G401 (cell line): ENCODE measurements at places on chromosomes 5 and 9. TPM values are rescaled to one million over a fixed set of nuclear protein-coding genes. Genes with fewer than 3 reads are reported as not detected.

DNA sequence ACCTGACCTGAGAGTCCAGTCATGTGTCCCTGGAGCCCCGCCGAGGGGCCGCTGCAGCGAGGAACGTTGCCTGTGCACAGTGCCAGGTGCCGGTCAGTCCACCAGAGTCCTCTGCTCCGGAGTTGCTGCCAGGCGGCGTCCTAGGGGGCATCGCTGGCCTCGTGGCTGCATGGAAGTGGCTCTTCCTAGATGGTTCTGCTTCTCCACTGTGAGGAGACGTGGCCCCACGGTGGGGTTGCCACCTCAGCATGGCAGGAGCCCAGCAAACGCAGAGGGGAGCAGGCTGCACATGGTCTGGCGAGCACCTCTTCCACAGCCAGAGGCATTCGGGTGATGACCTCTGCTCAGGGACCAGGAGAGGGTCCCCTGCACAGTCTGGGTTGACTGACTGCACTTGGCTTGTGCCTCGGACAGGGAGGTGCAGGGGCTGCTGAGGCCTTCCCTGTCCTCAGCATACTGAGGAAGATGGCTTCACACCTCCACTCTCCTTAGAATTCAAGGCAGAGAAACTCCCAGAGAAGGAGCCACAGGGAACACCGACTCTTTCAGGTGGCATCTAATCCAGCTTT lies 25.9 kb upstream of the POMT1 start:
- peak; percentile 45 for DNase-seq

GRCh38 chr5:514101-514485 lies 10.2 kb downstream of the SLC9A3 start:
- DNase-seq: no peak

- no peak for DNase-seq
These were observed 17.8 kb downstream of the MRPL36 start for GRCh38 chr5:1781726-1782384.

GRCh38 chr5:125410537-125411070 lies 664.2 kb upstream of the ZNF608 start:
- peak; percentile 62 for DNase-seq

DNA sequence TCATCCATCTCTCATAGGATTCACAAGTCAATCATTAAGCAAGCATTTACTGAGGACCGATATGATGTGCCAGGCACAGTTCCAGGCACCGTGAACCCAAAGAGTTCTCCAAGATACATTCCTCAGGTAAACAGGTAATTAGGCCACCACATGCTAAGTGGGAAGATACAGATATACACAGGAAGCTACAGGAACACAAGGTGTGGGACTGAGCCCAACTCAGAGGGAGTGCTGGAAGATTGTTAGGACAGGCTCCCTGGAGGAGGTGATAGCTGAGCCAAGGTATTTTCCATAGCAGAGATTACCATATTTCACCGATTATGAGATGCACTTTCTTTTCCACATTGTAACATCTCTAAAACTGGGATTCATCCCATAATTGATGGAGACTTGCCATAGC lies 31.4 kb upstream of the RAI14 start:
- DNase-seq: peak; percentile 95

DNA sequence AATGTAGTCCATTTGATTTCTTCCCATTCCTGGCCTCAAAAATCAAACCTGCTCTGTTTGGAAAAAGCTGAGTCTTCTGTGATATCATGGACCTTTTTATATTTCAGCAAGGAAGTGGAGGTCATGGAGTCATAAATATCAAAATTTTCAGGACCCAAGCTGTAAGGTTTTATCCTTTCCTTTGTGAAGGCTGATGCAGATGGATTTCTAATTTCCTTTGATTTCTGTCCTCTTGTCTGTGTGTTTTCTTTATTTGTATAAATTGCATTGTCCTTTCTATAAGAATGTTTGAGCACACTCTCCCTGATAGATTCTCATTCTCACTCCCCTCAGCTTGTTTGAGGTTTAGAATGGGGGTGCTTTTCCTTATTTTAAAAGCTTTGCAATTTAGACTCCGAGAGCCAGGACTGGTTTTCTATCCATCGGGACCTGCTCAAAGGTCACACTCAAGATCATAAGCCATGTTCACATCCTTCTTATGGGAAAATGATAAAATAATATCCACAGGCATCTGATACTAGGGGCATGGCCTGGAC lies 127.4 kb upstream of the TMEM161B start:
- DNase-seq: peak; percentile 57

DNA sequence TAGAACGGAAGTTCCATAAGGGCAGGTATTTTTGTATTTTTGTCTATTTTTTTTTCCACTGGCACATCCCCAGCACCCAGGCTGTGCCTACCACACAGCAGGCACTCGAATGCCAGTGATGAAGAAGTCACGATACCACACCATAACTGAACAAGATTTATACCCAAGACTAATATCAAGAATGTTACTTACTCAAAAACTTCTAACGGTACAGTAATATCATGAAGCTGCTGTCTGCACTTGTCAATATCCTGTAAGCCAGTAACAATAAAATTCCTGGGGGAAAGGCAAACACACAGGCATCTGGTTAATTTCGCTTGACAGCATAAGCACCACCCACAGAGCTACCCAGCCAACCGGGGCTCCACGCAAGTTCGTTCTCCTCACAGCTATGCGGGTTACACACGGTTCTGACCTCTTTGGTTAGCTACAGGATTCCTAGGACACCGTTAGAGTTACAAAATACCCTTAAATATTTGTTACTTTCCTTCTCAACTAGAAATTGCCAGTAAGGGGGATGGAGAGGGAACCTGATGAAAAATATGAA lies 1.3 kb downstream of the MED10 start:
- DNase-seq: no peak

DNA sequence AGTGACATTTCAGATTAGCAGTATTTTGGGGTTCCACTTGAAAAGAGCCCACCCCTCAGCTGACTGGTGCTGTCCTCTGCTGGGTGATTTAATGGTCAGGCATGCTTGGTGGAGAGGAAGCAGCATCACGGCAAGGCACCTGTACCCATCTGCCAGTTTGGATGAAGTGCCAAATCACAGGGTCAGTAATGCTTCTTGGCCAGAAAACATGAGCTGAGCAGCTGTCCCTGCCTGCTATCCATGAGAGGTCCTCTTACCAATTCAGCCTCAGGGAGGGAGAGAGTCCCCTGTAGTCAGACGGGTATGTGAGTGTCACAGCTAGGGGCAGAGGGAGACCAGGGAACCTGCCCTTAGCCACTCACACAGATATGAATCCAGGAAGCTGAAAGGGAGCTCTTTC lies 137.9 kb downstream of the SEC61B start:
- peak; percentile 98 for DNase-seq

GRCh38 chr9:137021979-137022661 lies 5.9 kb downstream of the ABCA2 start:
- DNase-seq: no peak

GRCh38 chr9:120876842-120877240 lies at the start of gene PHF19:
PHF19 (minus strand) TSS chr9:120877188; CDS start chr9:120874741, 2,447 bp downstream.
- DNase-seq: no peak

GRCh38 chr9:7794196-7794595 lies 5.4 kb downstream of the DMAC1 start:
- no peak for DNase-seq

DNA sequence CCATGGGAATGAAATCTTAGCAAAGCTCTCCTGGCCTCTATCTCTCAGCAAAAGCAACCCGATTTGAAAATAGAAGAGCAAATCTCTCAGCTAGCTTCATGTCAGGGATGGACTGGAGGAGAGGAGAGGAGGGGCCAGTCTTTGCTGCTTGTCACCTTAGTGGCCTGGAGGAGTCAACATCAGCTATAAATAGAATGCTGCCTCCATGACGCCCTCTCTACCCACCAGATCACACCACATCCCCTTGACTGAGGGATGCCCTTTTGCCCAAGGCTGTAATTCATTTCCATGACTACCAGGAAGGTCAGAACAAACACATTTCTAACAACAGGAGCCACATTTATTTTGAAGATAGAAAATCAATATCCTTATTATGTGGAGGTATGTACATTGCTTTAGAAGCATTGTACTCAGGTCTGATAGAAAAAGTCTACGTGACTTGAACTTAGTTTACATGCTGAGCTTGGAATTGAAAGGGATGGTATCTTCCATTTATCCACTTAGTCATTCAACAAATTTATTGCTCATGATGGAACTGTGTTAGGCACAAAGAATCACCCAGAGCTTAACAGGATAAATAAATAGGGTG lies 92.4 kb upstream of the LIFR start:
- DNase-seq: no peak

DNA sequence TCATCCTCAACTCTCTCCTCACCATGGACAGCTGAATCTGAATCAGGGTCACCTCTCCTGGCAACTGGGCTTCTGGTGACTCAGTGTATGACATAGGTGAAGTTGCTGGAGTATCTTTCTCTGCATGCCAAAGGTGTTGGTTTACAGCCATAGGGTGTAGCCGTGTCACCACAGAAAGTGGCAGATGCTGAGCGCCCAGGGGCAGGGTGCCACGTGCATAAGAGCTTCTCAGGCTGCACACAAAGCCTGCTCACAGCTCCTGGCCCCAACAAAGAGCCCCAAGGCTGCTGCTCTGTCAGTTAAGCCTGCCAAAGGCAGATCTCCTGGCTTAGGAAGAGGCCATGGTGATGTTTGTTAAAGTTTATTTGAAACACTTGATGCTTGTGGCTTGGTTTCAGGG lies 297.7 kb upstream of the WWC1 start:
- DNase-seq: no peak

DNA sequence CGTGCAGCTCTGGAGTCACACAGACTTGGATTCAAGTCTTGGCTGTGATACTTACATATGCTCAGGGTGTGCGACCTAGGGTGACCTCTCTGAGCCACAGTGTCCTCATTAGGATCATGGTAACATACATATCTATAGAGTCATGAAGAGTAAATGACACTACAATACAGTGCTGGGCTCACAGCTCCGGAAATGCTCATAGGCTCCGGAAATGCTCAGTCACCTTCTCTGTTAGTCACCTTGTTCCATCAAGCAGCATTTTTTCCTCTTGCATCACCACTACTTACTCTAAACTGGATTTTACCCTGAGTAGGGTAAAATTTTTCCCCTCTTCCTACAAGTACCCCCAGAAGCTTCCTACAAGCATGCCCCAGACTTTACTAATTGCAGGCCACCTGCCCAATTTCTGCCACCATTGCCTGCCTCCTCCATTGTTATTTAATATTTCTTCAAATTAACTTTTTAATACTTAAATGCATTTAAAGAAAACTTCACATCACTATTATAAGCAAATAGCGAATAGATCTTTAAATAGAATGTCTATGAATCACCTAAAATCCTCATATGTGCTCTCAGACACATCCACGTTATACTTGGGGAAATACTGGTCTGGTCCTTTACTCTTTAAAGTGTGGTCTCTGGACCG lies 147.6 kb upstream of the SPRY4 start:
- DNase-seq: no peak

- DNase-seq: no peak
These were observed 3.8 kb downstream of the DMRT2 start for GRCh38 chr9:1053986-1054425.

DNA sequence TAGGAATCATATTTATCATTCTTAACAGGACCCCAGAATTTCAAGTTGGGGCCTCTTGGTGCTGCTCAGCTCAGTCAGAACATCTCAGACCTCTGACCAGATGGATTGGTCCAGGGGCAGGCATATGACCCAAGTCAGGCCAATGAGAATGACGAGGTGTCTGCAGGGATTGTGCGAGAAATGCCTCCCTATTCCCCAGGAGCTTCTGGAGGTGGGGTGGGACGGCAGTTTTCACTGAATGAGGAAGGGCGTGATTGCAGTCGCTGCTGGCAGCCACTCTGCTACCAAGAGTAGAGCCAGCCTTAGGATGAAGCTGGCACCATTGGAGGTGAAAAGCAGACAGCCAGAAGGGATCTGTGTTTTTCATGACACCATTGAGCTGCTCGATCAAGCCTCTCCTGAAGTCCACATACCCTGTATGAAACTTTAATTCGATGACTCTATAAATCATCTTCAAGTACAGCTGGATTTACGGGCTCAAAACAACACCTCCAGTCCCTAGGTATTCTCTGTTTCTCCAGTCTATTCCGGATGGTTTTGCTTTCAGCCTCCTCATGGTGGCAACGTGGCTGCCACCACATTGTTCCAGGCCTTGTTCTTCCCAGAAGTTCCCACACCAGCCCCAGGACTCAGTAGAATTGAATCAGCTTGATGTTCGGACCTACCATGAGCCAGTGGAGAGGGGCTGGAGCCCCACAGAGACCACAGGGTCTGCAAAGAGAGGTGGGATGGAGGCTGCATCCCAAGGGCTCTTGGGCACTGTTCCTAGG lies 70.2 kb upstream of the ADAMTS2 start:
- no peak for DNase-seq

CDH9 gene
- not detected in 2 replicates for total RNA-seq

GPR150 gene
- total RNA-seq: not detected in 2 replicates

LRRC70 gene
- total RNA-seq: 0.51 TPM in 1 of 2 replicates, not detected in the other

PCDHA12 gene
- 3.0 and 8.2 TPM in 2 replicates for total RNA-seq

BAAT gene
- total RNA-seq: not detected in 2 replicates
